ENCODE measurements at places on chromosomes 5 and 9.

GRCh38 chr5:34061993-34062392 lies 19.0 kb upstream of the C1QTNF3 start:
- DNase-seq = no peak

DNA sequence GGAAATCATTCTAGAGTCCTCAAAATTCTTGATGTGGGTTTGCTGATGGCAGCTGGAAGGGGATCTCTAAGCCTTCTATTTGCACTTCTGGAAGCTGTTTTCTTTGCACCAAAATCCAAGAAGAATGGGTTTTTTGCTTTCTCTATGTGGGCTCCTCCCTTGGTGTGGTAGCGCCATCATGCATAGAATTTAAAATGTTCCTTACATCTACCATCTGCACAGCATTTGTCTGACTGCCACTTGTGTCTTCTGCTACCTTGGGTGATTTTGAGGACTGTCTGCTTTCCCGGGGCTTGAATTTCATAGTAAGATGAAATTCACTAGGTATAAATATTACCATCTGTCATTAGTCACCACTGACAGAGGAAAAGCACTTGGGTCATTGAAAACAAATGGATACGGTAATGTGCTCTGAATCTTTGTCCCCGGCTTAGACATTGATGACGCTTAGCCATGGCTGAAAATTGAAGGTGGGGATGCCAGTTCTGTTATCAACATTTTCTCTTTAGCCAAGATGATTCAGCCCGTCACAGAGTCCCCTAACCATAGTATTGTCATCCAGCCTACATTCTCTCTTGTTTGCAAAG lies 30.0 kb downstream of the SNX30 start:
- no peak for DNase-seq

GRCh38 chr9:129023036-129023907 lies 4.9 kb downstream of the SH3GLB2 start:
- no peak for DNase-seq

- DNase-seq = no peak
Measured at GRCh38 chr5:122064992-122065391, 13.1 kb downstream of the LOX start.

DNA sequence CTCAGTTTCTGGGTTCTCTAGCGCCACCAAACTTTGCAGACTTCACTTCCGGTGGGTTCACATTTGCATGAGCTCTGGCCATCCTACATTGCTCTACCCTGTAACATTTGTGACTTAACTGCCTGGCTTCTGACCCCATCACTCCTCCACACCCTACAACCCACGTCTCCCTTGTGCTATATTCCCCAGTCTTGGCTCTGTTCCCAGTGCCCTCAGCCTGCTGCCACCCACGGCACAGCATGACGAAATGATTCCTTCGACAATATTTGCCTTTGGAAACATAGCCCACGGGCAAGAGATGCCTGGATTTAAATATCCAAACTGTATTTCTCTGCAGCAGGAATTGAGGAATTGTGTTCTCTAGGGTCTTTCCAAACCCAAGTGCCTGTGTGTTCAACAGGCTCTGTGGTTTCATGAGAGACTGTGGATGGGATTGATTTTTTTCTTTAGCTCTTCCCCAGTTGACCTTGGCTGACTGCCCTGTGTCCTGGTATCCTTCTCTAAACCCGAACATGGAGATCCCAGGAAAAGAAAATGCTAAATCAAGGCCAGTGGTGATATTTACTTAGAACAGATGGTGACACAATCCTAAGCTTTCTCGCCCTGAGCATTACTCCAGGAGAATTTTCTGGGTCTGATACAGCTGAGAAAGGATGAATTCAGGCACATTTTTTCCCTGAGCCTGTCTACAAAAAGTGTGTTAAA lies 44.4 kb upstream of the GRIA1 start:
- no peak for DNase-seq

- no peak for DNase-seq
Measured at GRCh38 chr5:163912046-163912445, 406.6 kb downstream of the MAT2B start.

- no peak for DNase-seq
Measured at GRCh38 chr5:174239718-174240117, 194.2 kb downstream of the NSG2 start.

- no peak for DNase-seq
Measured at GRCh38 chr5:121257621-121258020, 594.1 kb upstream of the FTMT start.

GRCh38 chr5:177385720-177386119 lies 1.5 kb downstream of the SLC34A1 start:
- no peak for DNase-seq

DNA sequence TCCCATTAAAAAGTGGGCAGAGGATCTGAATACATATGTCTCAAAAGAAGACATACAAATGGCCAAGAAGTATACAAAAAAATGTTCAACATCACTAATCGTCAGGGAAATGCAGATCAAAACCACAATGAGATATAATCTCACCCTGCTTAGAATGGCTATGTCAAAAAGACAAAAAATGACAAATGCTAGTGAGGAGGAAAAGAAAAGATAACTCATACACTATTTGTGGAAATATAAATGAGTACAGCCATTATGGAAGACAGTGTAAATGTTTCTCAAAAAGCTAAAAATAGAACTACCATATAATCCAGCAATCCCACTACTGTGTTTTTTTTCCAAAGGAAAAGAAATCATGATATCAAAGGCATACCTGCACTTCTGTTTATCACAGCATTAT lies 450.7 kb downstream of the EFNA5 start:
- DNase-seq = no peak

DNA sequence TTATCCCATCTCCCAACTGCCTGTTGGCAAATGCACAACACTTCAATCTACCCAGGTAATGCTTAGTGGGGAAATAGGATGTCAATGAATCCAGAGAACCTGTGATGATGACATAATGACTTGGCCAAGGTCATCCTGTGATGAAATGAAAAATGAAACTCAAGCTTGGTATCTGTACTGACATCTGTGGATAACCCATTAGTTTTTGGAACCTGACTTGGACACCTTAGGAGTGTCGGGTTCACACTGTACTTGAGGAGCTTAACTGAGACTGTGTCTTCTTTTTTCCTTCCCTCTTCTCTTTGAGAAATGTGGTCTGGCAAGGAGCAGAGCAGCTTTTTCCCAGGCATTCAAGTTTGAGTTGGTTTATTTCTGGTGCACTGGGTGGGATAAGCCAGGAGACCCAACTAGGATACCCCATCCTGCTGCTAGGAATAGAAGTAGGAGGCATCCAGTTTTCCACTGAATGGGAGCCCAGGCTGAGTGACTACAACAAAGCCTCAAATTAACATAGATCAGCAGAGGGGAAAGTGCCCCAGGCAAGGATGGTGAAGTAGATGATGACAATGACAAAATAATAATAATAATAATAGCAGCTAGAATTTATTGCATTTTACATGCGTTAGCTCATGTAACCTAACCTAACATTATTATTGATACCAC lies 72.1 kb downstream of the ADRB2 start:
- no peak for DNase-seq

DNA sequence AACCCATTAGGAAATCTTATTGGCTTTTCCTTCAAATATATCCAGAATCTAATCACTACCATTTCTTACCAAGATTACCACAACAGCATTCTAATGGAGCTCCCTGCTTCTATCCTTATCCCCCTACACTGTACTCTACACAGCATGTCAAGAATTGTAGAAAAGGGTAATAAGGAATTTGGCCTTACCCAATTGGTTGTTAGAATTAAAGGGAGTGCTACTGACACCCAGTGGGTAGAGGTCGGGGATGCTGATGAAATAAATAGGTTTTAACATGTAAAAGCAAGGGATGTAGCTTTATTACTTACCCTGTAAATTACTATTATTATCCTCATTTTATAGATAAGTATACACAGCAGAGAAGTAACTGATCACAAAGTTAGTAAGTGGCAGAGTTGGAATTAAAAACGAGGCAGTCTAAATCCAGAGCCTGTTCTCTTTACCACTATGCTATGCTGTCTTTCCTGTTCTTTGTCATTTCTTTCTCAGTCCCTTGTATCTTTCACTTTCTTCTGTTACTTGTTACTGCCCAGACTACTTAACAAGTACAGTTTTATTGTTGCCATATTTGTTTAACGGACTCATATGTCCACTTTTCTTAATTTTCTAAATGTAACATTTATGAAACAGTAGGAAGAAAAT lies 10.5 kb downstream of the SLC38A9 start:
- DNase-seq = no peak

- DNase-seq = no peak
Measured at GRCh38 chr5:154788212-154788611, 33.0 kb downstream of the LARP1 start.

DNA sequence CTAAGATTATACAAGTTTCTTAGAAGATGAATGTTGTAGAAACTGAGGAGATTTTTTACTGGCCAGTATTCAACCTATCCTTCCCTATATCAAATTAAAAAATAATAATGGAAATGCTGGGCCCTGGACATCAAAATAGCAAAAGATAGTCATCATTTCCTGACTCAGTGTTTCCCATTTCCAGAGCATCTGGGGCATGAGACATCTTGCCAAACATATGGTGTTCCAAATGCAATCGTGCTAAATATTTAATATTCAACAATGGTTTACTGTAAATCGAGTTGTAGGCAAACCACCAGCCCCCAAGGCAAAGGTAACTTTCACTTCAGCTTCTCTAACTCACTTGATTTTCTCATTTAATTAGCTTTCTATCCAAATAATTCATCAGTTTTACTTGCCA lies 152.9 kb downstream of the FRMD3 start:
- no peak for DNase-seq

DNA sequence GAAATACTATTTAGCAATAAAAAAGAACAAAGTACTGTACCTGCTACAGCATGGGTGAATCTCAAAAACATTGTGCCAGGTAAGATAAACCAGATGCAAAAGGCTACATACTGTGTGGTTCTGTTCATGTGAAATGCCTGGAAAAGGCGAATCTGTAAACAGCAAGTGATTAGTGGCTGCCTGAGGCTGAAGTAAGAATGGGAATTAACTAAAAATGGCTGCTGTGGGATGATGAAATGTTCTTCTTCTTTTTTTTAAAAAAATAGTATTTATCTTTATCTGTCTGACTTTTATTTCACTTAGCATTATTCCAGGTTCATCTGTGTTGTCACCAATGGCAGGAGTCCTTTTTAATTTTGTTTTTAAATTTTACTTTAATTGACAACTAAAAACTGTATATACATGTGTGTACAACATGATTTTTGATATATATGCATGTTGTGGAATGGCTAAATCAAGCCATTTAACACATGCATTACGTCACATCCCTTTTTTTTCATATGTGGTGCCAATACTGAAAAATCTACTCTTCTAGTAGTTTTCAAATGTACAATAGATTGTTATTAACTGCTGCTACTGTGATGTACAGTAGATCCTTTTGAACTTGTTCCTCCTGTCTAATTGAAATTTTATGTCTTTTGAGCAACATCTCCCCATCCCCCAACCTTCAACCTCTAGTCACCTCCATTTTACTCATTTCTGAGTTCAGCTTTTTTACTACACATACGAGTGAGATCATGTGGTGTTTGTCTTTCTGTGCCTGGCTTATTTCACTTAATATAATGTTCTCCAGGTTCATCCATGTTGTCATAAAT lies 62.9 kb upstream of the TNFAIP8 start:
- DNase-seq = no peak

GRCh38 chr9:35511453-35511852 lies 21.5 kb downstream of the RUSC2 start:
- no peak for DNase-seq

GRCh38 chr5:32916648-32917047 lies 205.5 kb downstream of the NPR3 start:
- DNase-seq = no peak

- DNase-seq = no peak
Measured at GRCh38 chr5:131550606-131551005, 84.4 kb downstream of the RAPGEF6 start.

GRCh38 chr9:85516976-85517637 lies 224.6 kb downstream of the AGTPBP1 start:
- no peak for DNase-seq

DNA sequence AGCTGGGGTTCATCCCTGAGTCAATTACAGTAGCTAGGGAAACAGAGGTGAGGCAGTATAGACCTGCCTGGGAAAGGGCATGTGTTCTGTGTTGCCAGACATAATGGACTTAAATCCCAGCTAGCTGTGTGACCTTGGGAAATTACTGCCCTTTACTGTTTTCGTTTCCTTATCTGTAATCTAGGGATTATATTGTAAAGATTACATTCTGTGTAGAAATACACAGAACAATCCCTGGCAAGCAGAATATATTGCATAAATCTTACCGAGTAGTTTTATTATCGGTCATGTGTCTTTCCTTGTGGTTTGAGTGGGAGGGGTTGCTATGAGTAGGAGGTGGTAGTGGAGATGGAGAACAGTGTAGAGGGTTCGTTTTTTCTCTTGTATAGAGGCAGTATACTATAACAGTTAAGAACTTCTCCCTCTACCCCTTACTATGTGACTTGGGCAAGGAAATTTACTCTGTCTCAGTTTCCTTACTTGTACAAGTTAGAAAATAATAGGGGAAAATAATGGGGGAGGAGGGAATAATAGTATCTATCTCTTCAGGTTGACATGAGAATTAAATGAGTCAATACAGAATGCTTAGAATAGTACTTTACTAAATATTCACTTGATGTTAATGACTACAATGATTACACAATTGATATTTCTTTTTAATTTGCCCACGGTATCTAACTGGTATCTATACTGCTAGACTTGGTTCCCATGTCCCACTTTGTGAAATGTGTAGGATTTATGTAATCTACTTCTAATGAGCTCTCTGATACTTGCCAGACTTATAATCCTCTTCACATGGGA lies 7.1 kb upstream of the DMXL1 start:
- no peak for DNase-seq

DNA sequence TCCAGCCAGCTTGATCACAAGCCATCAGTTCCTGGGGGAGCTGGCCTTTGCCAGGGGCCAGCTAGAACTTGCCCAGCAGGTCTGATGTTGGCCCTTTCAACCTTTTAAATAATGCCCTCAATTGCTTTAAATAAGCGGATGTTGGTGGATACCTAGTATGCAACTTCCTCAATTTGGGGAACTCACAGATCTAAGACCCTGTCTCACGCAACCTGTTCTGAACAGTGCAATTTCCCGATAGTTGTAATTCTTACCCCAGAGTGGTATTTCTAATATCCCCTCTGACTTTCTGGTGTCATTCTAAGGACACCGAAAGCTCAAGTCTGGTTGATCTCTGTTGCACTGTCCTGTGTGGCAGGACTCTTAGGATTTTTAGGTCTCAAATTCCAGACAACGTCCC lies 23.1 kb downstream of the GALNT12 start:
- DNase-seq = no peak

DNA sequence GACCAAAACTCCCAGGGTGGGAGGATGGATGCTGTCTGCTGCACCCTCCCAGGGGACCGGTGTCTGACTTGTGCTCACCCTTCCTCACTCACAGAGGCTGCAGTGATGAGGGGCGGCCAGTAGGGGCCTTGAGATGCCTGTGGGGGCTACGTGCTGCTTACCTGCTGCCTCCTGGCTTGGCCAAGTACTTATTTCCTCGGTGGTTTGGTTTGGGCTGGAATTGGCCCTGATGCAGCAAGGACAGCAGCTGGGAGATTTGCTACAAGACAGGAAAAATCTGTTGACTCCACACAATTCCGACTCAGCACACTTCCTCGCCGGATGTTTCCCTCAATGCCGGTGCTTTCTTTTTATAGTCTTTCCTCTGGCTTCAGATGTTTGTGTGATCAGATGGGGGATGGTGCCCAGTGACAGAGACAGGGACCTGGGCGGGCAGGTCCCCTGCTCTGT lies 6.6 kb downstream of the PCDH12 start:
- DNase-seq = no peak

GRCh38 chr5:1546556-1546955 lies 22.8 kb upstream of the LPCAT1 start:
- no peak for DNase-seq

Data from activated CD8-positive, alpha-beta memory T cell treated with anti-CD3 and anti-CD28 coated beads for 48 hours (primary cell).